ENCODE measurements at places on chromosomes 5 and 9. TPM values are rescaled to one million over a fixed set of nuclear protein-coding genes. Genes with fewer than 3 reads are reported as not detected.
A peak's percentile ranks its signal among the peaks of the same experiment; 100 is the strongest.

GRCh38 chr5:32223972-32224609 is 50.0 kb upstream of the GOLPH3 start:
- DNase-seq: peak; percentile 83

GCNT1 gene
- total RNA-seq: 9.9 TPM

GRCh38 chr9:136079211-136079915 is 15.7 kb downstream of the NACC2 start:
- no peak for DNase-seq

DNA sequence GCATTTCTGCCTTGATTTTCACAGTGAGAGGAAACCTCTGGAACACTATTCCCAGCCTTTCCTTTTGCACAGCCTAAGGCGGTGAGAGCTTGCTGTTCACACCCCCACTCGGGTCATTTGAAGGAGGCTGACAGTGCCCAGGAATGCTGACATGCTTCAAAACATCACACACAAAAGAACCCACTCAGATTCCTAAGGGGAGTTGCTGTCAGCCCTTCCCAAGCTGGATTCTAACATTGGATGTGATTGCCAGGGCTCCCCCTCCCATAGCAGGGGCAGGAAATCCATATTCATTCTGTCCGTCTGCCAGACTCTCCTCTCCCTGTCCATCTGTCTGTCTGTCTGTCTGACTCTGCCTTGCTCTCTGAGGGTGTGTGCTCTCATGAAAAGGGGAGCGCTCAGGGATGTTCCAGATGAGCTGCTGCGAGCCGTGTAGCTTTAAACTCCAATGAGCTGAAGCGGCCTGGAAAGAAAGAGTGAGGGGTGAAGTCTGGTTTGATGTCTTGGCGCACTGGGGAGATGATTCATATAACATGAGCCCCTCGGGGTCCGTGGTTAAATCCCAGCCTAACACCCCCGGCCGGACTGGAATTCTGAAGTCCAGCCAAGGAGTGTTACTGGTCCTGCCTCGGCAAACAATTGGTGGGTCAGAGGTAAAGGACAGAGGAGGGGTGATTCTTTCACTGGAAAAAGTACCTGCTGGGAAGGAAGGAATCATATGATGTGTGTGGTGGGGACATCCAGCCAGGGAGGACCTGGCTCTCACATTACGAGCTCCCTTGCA is 517.0 kb downstream of the CCDC171 start:
- DNase-seq: no peak

GRCh38 chr5:18544421-18544820 is 910.2 kb downstream of the TAF11L14 start:
- no peak for DNase-seq

DNA sequence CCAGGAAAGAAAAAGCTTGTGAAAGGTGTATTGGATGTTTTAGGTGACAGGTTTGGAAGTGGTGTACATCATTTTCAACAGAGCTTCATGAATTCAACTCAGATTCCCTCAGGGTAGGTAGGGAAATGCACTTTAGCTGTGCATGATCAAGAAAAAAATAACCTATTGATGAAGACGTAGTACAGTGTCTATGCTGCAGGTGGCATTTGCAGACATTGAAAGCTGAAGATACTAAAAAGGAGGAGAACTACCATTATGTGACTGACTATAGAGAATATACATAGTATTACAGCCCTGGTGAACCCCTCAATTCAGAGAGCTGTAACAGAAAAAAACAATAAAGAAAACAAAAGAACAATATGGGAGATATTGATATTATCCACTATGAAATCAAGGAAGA is 2344.7 kb upstream of the ACO1 start:
- no peak for DNase-seq

GRCh38 chr9:91419222-91420191 is 4.1 kb downstream of the NFIL3 start:
- DNase-seq: peak; percentile 94

GRCh38 chr5:22500556-22500955 is 352.6 kb downstream of the CDH12 start:
- DNase-seq: no peak

- DNase-seq: no peak
Observed at GRCh38 chr5:38009749-38010358, 170.0 kb upstream of the GDNF start.

- DNase-seq: no peak
Observed at GRCh38 chr9:27462846-27463245, 61.2 kb upstream of the IFNK start.

NR5A1 gene
- not detected for total RNA-seq

All from epithelial cell of proximal tubule (primary cell).